ENCODE measurements at places on chromosomes 13 and 19.
A peak's percentile ranks its signal among the peaks of the same experiment; 100 is the strongest.

- DNase-seq, result no peak
Observed at GRCh38 chr19:16861834-16862233, 27.0 kb upstream of the F2RL3 start.

DNA sequence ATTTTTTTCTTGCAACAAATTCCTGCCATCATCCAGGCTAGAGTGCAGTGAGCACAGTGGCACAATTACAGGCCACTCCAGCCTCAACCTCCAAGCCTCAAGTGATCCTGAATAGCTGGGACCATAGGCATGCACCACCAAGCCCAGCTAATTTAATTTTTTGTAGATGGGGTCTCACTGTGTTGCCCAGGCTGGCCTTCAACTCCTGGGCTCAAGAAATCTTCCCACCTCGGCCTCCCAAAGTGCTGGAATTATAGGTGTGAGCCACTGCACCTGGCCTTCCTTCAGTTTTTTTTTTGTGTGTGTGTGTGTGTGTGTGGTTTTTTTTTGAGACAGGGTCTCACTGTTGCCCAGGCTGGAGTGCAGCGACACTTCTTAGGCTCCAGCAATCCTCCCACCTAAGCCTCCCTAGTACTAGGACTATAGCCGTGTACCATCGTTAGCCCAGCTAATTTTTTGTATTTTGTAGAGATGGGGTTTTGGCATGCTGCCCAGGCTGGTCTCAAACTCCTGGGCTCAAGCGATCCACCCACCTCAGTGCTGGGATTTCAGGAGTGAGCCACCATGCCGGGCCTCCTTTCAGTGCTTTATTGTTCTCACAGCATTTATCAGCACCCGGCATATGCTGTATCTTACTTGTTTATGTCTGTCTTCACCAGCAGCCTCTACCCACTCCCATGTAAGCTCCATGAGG, 5.9 kb upstream of the SRRM5 start:
- DNase-seq, result no peak

GRCh38 chr13:114043421-114044053, 69.7 kb upstream of the C13orf46 start:
- DNase-seq, result peak; percentile 90

GRCh38 chr13:52048516-52048915, 24.0 kb downstream of the UTP14C start:
- DNase-seq, result no peak

GRCh38 chr19:48617146-48617937, 1.6 kb downstream of the RPL18 start:
- no peak for DNase-seq

DNA sequence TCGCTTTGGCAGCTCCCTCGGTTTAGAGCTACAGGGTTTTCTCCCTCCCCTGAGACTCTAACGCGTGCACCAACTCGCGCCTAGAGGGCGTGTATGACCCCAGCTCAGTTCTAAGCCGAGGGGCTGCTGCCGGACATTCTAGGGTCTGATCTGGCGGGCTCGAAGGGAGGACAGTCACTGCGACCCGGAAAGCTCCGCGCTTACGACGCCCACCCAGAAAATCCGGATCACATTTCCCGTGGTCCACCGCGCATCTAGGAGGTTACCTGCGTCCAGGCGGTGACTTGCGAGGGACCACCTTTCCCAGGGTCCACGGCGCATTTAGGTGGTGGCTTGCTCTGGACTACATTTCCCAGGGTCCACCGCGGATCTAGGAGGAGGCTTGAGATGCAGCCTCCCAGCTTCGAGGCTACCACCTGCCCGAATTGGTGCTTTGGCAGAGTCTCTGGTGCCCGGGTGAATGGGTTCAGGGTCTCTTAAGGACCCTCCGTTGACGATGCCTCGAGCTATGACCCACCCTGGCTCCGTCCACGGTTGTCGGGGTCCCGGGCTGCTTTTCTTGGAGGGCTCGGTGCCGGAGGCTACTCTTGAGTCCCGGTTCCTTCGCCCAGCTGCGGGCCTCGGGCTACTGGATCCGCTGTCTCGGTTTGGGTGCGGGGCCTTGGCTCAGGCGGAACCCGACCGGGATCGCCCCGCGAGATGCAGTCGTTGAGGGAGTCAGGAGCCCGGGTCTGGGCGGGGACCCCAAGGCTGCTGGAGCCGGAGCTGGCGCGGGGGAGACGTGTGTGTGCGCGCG, 30.5 kb downstream of the ZNF146 start:
- DNase-seq, result no peak

- DNase-seq, result no peak
Observed at GRCh38 chr19:2344381-2344870, 15.6 kb upstream of the TMPRSS9 start.

DNA sequence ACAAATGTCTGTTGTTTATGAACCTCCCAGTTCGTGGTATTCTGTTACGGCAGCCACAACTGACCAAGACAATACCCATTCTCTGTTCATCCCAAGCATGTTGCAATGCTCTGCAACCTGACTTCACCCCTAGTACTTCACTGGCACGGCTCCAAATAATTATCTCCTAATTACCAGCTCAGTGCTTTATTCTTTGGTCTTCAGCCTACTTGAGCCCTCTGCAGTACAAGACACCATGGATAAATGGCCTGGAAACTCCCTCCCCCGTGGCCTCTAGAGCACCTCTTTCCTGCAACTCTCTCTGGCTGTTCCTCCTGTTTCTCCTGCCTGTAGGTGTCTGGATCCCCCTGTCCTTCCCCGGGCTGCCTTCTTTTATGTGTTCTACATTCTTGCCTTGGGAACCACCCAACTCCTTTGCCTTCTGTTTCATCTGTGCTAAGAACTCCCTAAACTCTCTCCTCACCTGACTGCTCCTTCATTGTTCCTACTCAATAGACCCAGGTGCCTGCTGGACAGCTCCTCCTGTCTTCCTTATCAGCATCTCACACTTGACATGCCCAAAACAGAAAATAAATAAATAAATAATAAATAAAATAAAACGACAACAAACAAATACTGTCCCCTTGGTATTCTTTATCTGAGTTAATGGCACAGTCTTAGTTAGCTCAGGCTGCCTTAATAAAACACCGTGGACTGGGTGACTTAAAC, 200.4 kb upstream of the IPO5 start:
- DNase-seq, result no peak

- no peak for DNase-seq
Observed at GRCh38 chr19:4360641-4361151, 17.3 kb downstream of the MPND start.

GRCh38 chr13:75881109-75881775, 245.1 kb downstream of the LMO7 start:
- peak; percentile 3 for DNase-seq

DNA sequence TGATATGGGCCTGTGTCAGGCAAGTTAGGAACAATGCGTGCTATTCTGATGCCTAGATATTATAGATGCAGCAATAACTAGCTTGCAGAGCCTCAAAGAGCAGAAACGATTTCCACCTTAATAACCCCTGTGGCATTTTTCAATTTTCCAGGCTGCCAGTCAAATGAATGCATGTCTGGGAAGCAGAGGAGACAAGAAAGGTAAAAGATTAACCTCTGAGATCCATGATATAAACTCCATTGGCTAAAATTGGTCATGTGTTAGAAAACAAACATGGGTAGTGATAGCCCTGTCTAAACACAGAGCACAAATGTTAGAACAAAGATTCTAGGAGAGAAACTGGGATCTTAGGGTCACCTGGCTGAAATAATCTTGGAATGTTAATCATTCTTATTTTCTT, 811.1 kb downstream of the DIAPH3 start:
- no peak for DNase-seq

DNA sequence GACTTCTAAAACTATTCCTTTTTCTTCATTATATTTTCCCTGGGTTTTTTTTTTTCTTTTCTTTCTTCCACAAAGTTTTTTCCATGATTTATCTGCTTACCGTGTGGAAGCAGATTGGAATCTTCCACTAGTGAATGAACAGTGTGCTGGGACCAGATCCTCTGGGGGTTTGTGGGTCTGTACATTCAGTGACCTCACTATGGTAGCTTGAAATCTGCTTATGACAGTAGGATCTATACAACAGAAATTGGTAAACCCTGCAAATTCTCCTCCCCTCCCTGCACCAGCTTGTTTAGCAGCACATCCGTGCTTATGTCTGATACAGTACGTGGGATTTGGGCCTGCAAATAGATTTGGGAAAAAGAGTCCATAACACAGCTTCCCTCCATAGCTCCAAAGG, 26.0 kb upstream of the MAB21L1 start:
- DNase-seq, result no peak

DNA sequence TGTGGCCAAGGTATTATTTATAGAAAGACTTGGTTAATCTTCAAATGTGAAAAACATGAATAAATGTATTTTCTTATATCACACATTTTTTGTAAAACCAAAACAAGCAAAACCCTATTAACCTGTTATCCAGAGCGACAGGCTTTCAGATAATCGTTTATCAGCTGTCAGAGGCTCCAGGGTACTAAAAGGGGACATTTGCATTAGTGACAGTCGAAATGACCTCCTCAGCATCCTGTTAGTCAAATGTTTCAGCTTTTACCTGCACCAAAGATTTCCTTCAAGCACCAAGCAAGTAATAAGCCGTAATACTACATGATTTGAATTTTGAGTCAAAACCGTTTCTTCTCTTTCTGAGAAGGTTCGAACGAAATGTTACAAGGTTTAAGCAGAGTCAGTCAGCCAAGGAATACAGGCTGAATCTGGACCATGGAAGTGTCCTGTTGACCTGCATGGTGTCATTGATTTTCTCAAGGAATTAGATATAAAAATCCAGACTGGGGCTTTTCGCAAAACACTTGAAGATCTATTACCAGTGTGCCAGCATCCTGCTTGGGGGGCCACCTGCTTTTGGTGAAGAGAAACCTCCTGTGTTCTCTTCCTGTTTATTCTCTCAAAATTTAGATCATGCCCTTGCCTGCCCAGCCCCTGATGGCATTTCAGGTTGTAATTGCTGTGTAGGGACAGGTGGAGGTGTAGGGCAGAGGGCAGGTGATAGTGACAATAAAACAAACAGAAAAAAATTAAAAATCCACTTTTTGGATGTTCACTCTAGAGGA, 11.3 kb upstream of the RFC3 start:
- DNase-seq, result no peak

GRCh38 chr13:50909605-50910484, at the start of gene RNASEH2B:
TSS of gene RNASEH2B (plus strand) at chr13:50909791. CDS start at chr13:50910077, 286 bp downstream.
- peak; percentile 50 for DNase-seq

DNA sequence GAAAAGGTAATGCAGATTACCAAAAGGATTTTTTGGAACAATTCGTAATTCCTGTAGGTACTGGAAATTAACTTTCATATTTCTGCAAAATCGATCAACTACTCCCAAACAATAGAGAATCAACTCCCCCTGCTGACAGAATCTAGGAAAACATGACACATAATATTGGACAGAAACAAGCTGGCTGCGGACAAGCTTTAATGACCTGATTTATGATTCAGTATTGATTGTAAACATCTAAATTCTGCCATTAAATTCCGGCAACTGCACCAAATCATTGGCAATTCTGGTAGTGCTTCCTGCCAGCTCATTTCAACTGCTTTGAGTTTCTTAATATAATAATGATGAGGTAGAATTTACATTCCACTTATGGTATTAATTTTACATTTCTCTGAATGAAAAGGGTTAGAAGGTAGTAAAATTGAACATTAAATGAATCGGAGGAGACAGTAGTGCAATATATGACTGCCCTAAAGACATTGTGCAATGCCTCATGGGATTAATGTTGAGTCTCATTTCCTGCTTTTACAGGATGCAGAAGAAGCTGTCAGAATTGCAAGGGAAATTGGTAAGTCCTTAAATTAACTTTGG, 146.5 kb downstream of the PCCA start:
- peak; percentile 64 for DNase-seq

GRCh38 chr13:110150384-110151101, 156.4 kb downstream of the COL4A1 start:
- DNase-seq, result peak; percentile 62

GRCh38 chr13:66482836-66483235, 747.3 kb downstream of the PCDH9 start:
- no peak for DNase-seq

DNA sequence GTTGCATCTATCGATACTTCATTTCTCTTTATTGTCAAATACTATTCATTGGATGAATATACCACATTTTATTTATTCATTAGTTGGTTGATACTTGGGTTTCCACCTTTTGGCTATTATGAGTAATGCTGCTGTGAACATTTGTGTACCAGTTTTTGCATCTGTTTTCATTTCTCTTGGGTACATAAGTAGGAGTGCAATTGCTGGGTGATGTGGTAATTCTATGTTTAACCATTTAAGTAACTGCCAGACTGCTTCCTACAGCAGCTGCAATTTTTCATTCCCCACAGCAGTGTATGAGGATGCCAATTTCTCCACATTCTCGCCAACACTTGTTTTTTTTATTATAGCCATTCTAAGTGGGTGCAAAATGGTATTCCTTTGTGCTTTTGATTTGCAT, 2.6 kb downstream of the KCNJ14 start:
- DNase-seq, result peak; percentile 8

- DNase-seq, result no peak
Observed at GRCh38 chr19:41883463-41883820, 458 bp downstream of the ARHGEF1 start.

GRCh38 chr19:19711934-19712828, 20.7 kb downstream of the ZNF14 start:
- DNase-seq, result no peak

DNA sequence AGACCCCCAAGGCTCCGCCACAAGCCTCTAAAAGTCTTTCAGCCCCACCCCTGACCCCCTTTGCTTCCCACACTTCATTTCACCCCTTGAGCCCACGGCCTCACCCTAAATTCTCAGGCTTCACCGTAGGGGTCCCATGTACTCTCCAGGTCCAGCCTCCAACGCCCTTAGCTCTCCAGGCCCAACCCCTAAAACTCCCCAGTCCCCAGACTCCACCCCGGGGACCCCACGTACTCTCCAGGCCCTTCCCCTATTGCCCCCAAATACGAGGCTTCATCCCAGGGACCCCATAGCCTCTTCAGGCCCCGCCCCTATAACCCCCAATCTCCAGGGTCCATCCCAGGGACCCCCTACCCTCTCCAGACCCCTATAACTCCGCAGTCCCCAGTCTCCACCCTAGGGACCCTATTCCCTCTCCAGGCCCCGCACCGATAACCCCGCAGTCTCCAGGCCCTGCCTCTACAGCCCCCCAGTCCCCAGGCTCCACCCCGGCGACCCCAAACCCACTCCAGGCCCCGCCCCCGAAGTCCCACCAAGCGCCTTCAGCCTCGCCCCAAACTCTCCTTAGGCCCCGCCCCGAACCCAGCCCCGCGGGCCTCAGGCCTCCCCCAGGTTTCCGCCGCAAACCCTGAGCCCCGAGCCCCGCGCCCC, 619 bp downstream of the MED16 start:
- no peak for DNase-seq

GRCh38 chr13:28273919-28274318, 135.6 kb downstream of the PAN3 start:
- no peak for DNase-seq

DNA sequence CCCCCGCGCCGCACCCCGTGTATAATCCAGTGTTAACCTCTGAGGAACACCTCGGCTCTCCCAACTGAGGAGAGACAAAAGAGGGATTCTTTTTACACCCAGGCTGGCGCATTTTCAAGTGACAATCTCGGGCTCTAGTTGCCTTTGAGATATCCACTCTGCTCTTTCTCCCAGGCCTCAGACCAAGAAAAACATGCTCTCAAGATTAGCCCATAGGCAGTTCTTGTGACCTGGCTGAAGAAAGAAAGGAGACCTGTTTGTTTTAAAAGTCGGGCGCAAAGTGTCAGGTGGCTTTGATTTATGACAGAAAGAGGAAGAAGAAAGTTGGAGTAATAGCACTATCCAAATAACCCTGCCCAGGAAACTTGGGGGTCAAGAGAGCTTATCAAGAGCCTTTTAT, 27.3 kb downstream of the SHISA2 start:
- no peak for DNase-seq

GRCh38 chr13:88601949-88602348, 930.8 kb downstream of the SLITRK5 start:
- DNase-seq, result peak; percentile 38
